ENCODE measurements at places on chromosomes 16 and 17.

DNA sequence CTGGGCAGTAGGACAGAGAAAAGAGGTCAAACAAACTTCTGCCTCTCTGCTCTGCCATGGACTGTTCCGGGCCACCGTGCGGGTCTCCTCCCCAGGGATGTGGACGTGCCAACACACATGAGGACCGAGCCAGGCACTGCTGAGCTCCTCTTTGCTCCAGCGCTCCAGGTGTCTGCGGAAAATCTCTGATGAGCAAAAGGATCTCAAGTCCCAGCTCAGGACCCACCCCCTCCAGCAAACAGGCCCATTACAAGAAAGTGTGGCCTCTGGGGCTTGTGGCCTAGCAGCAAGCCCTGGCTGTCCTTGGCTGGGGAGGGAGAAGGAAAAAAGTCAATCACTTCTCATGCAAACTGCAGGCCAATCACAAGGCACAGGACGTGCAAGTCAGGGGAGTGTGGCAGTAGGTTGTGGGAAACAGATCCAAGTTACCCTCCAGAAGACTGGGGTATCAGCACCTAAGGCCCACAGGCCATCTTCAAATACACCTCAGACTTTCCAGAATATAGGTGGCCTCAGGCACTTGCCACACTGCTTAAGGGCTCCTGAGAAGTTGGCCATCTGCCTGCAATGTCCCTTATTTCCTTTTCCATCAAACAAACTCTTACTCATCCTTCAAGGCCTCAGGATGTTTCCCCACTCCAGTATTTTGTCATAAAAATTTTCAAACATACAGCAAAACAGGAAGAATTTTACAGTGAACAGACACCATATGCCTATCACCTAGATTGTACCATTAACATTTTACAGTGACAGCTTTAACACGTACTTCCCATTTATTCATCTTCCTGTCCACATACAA lies 36.0 kb upstream of the SREBF1 start:
- H3K27me3 ChIP-seq, result no peaks in the 10 kb centered on the region
- H3K36me3 ChIP-seq, result peaks cover 9% of the 10 kb centered on the region
- H3K4me1 ChIP-seq, result peaks cover 34% of the 10 kb centered on the region
- no peak for DNase-seq
- H3K27ac ChIP-seq, result no peak overlapping the region

DNA sequence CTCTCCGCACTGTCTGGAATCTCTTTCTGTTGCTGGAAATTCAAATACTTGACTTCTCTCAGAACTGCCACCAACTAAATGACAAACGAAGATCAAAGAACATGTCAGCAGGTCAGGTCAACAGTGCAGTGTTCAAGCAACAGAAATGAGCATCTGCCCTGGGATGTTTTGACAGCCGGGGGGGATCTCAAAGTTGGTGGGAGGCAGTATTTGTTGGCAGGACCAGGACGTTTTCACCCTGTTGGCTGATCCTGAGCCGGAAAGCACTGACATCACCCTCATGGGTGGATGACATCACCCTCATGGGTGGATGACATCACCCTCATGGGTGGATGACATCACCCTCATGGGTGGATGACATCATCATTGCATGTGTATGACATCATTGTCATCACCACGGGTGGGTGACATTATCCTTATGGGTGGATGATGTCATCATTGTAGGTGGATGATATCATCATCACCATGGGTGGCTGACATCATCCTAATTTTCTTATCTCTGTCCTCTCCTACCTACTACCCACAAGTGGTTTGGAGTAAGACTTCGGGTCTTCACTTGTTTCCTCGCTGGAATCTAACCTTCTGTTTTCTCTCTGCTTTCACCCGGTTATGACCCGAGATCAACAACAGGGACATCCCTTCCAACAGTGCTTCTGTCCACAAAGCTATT lies 18.9 kb downstream of the DNAH17 start:
- no peaks in the 10 kb centered on the region for H3K36me3 ChIP-seq
- no peak for DNase-seq
- H3K4me3 ChIP-seq, result no peak overlapping the region
- no peaks in the 10 kb centered on the region for H3K4me1 ChIP-seq

- H3K27me3 ChIP-seq, result no peaks in the 10 kb centered on the region
- H3K36me3 ChIP-seq, result no peaks in the 10 kb centered on the region
- DNase-seq, result no peak
- peaks cover 39% of the 10 kb centered on the region for H3K4me1 ChIP-seq
These were observed 4.5 kb downstream of the NXPH3 start for GRCh38 chr17:49580055-49580721.

- peaks cover 24% of the 10 kb centered on the region for H3K4me1 ChIP-seq
- no peak overlapping the region for H3K4me3 ChIP-seq
- no peak overlapping the region for H3K27ac ChIP-seq
These were observed 6.1 kb downstream of the GDE1 start for GRCh38 chr16:19515757-19516156.

GRCh38 chr16:81902025-81902424 lies 109.2 kb downstream of the SDR42E1 start:
- H3K27me3 ChIP-seq, result no peaks in the 10 kb centered on the region
- H3K27ac ChIP-seq, result no peak overlapping the region
- H3K4me3 ChIP-seq, result no peak overlapping the region
- H3K4me1 ChIP-seq, result no peaks in the 10 kb centered on the region
- DNase-seq, result no peak

DNA sequence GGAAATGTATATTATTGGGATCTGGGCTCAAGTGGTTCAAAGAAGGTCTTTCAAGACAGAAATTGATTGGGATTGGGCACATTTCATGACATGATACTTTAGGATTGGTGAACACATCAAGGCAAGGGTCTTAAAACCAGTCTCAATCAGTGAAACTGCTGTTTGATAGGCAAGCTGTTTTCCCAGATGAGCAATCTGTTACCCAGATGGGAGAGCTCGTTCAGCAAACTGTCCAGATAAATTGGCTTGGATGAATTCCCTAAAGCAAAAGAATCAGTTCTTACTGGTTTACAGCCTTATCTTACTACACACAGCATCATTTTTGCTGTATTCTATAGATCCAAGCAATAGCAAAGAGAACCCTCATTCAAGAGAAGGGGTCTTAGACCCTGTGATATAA lies 31.0 kb upstream of the CNEP1R1 start:
- no peak overlapping the region for H3K27ac ChIP-seq
- H3K27me3 ChIP-seq, result no peaks in the 10 kb centered on the region
- H3K4me1 ChIP-seq, result no peaks in the 10 kb centered on the region
- no peaks in the 10 kb centered on the region for H3K36me3 ChIP-seq
- no peak for DNase-seq
- no peak overlapping the region for H3K4me3 ChIP-seq

Data from vagina (tissue), 2 donors.